ENCODE measurements at places on chromosomes 7 and 10.

- DNase-seq, result peak; percentile 11
These were observed 116.9 kb upstream of the ANLN start for GRCh38 chr7:36272567-36273269.

GRCh38 chr7:16975712-16976111 lies 93.9 kb upstream of the AGR3 start:
- DNase-seq, result no peak

DNA sequence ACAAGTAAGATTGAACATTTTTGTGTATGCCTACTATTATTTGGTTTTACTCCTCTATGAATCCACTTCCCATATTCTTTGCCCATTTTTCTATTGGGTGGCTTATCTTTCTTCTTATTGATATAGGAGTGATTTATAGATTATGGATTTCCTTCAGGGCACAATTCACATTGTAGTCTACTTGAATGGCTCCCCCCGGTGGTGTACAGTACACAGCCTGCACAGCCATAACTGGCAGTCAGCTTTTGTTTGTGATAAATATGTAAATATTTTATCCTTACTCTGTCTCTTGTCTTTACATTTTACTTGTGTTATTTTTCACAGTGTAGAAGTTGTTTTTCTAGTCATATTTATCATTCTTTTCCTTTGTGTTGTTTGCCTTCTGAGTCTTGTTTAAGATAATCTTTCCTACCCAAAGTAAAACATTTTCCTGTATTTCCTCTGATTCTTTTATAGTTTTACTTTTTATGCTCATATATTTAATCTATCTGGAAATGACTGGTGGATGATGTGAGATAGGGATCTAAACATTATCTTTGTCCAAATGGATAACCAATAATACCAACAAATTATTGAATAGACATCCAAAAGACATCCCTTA lies 23.9 kb upstream of the CALD1 start:
- DNase-seq, result no peak

GRCh38 chr10:15242261-15242840 lies 73.9 kb upstream of the NMT2 start:
- DNase-seq, result peak; percentile 15

- DNase-seq, result peak; percentile 81
These were observed 504.3 kb downstream of the DNAJB6 start for GRCh38 chr7:157840914-157841772.

DNA sequence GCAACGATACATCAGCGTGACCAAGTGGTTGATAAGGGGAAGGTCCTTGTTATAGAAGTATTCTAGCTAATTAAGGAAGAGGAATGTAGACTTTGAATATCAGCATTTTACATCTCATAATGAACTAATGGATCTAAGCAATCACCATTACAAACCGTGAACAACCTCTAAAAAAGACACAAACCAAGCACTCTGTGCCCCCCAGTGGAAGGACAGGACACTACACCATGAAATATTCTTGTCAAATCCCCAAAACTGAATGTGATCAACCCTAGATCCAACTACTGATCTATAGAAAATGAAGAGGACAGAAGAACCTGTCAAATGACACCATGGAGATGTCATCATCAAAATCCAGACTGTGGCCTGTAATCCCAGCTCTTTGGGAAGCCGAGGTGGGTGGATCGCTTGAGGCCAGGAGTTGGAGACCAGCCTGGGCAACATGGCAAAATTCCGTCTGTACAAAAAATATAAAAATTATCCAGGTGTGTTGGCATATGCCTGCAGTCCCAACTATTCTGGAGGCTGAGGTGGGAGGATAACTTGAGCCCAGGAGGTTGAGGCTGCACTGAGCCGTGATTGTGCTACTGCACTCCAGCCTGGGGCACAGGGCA lies 111.3 kb upstream of the CARD11 start:
- DNase-seq, result peak; percentile 57

GRCh38 chr7:129642871-129643549 lies 31.5 kb downstream of the NRF1 start:
- DNase-seq, result no peak

GRCh38 chr10:38038107-38038931 lies 27.8 kb downstream of the ZNF33A start:
- no peak for DNase-seq
